ENCODE measurements at places on chromosomes 16 and 17.

GRCh38 chr16:23976524-23976923 lies 140.7 kb downstream of the PRKCB start:
- DNase-seq: no peak

- DNase-seq: peak; percentile 80
Measured at GRCh38 chr16:14014284-14014625, 56.9 kb upstream of the MRTFB start.

- DNase-seq: no peak
Measured at GRCh38 chr16:81694494-81695280, 84.4 kb upstream of the PLCG2 start.

DNA sequence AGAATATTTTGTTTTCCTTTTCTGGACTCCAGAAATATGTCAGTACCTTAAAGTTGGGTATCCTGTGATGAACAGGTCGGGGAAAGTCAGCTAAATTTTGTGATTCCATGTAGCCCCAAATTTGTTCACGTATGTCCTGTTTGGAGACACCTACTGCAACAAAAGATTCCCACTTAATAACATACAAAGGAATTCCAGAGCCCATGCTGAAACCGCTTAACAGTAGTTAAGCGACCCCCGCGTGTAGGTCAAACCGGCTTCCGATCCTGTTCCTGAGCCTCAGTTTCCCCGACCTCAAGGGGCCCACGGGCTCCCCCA lies 477 bp downstream of the MTHFSD start:
- no peak for DNase-seq

- no peak for DNase-seq
Measured at GRCh38 chr16:85640254-85640558, 27.1 kb downstream of the GSE1 start.

DNA sequence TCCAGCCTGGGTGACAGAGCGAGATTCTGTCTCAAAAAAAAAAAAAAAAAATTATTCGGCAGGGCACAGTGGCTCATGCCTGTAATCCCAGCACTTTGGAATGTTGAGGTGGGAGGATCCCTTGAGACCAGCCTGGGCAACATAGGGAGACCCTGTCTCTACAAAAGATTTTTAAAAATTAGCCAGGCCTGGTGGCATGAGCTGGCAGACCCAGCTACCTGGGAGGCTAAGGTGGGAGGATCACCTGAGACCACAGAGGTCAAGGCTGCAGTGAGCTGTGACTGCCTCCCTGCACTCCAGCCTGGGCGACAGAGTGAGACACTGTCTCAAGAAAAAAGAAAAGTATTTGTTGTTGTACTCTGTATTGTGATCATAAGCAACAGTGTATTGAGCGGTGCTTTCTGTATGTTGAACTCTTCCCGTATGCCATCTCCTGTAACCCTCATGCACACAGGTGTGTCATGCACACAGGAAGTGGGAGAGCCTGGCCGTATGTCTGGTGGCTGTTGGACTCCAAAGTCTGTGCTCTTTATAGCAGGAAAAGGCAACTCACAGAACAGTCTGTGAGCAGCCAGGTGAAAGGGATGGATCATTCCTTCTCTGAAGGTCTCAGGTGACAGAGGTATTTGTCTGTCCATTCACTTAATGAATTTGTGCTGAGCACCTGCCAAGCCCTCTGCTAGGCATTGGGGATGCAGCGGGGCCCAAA lies 17.1 kb downstream of the CDH1 start:
- no peak for DNase-seq

- no peak for DNase-seq
Measured at GRCh38 chr16:86073103-86073625, 174.2 kb downstream of the IRF8 start.

DNA sequence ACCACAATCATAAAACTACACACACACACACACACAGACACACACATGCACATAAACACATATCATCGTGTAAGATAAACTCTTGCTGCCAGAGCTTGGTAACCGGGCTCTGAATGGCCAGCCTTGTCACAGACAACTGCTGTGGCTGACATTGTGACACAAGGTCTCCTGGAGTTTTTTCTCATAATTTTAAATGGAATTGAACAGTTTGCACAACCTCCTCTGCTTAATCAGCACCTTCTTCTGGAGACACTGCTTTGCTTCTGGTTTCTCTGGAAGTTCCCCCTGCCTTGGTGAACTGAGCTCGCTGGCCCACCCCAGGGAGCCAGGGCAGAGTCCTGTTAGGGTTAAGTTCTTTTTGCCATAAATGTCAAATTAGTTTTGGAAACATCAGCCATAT lies 115.4 kb downstream of the UTP18 start:
- DNase-seq: no peak

DNA sequence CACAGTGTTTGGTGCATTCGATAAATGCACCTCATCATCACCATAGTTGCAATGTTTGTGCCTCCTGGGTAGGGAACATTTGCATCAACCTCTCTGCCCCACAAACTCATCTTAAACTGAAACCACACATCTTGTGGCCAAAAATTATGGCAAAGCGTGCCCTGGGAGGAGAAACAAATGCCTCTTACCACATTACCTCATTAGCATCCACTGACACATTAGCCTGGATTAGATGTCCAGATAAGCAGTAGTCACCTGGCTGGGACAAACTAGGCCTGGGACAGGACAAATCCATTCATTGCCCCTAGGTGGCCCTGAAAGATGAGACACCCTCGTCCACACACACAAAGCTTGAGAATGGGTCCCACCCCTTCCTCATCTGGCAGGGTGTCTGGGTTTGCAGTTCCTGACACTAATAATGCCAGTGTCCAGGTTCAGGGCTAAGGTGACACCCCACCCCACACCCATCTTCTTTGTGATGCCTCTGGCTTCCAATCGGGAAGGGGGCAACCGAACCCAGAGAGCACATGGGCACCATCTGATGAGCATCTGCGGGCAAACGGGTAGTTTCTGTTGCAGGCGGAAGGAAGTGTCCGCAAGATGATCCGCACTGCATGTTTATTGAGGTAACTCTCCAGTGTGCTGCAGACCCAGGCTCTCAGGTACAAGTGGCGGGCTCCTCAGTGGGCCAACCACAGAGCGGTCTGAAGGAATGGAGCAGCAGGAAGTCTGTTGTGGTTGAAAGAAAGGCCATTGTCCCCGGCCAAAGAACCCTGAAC lies 8.6 kb downstream of the XYLT1 start:
- DNase-seq: no peak

- DNase-seq: no peak
Measured at GRCh38 chr17:70498631-70499030, 329.3 kb downstream of the KCNJ2 start.

DNA sequence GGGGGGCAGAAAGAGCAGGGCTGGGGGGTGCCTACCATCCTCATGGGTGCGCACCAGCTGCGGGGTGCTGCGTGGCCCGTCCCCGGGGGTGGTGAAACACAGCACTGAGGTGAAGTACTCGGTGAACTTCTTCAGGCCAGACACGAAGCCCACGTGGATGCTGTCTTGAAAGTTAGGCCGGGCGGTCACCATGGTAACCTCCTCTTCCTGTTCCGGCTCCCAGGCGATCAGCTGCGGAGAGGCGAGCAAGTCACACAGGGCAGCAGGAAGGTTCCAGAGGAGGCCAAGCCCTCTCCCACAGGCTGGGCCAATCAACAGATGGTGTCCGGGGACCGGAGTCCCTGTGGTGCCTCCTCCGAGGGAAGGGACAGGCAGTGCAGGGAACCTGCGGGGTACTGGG lies 90.1 kb upstream of the CDC42EP4 start:
- DNase-seq: no peak

GRCh38 chr16:27083861-27084261 lies 17.1 kb downstream of the C16orf82 start:
- no peak for DNase-seq

DNA sequence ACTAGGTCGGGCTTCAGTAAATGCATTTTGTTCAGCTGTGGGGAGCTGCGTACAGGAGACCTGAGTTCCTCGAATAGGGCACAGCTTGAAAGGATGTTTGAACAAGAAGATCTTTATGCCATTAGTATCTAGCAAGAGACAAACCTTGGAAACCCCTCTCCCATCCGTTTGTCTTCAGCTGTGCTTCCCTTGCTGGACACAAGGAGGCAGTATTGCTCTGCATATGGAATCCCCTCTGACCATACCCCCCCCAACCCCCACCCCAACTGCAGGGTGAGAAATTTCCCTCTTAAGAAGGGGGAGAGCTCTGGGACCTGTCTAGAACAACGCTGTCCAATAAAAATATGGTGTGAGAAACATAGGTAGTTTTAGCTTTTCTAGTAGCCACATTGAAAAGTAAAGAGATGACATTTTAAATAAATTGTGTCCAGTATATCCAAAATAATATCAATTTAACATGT lies 1.6 kb downstream of the MRM1 start:
- DNase-seq: no peak

DNA sequence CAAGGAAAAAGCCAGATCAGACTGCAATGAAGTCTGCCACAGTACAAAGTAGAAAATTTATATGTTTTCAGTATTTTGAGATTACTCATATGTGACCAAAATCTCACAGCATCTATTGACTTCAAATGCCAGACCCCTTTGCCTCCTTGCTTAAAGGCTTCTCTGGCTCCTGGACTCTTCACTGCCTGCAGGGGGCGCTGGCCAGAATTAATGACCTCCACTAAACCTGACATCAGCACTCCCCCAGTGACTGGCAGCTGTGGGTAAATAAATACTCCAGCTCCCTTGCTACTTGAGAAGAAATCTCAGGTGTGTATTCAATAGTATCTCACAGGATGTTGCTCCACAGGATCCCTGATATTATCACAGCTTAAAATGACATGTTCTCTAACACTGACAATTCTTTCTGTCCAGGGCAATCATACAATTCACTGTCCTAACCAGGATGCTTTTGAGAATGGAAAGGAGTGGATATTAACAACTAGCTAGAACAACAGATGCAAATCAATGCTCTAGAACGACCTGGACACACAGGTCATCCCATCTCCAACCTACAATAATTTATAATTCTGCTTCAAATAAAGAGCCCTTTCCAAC lies 4.0 kb downstream of the BECN1 start:
- DNase-seq: no peak
